Activated CD4-positive, alpha-beta T cell treated with anti-CD3 and anti-CD28 coated beads, Interleukin-2, Interleukin-4, amounts not matched to agents 100 ng/mL and 50 ng/mL, durations not matched to agents 16 hours and 8 hours (primary cell): ENCODE measurements at places on chromosomes 6 and 20.
A peak's percentile ranks its signal among the peaks of the same experiment; 100 is the strongest.

GRCh38 chr20:64149141-64149540, 15.1 kb upstream of the MYT1 start:
- no peak for DNase-seq

DNA sequence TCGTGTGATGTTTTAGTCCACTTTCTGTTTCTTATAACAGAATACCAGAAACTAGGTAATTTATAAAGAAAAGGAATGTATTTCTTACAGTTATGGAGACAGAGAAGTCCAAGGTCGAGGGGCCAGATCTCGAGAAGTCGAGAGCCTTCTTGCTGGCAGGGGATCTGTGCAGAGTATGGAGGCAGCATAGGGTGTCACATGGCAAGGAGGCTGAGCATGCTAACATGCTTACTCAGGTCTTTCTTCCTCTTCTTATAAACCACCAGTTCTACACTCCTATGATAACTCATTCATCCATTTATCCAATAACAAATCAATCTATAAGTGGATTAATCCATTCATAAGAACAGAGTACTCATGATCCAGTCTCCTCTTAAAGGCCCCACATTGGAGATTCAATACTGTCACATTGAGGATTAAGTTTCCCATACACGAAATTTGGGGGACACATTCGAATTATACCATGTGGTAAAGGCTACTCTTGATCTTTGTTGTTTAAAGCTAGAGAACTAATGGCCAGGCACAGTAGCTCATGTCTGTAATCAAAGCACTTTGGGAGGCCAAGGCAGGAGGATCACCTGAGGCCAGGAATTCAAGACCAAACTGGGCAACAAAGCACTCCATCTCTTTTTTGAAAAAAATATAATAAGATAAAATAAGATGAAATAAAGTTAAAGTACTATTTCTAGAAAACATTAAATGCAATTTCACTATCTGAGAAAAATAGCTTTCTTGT, 2.1 kb downstream of the GOPC start:
- DNase-seq = peak; percentile 34

GRCh38 chr20:33020278-33021161, 10.9 kb upstream of the BPIFB6 start:
- no peak for DNase-seq

DNA sequence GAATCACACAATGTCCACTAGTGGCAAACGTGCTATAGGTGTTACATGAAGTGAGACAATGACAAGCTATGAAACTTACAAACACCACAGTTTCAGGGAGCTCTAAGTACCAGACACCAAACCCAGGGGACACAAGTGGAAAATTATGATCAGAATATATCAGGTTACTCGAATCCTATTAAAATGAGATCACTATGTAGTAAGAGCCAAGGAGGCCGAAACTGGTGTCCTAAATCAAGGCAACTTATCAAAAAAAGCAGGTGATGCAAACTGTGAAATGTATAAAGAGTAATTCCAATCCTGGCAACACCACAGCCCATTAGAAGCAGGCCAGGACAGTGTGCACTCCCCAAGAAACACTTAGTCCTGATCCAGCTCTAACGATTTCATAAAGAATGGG, 100.3 kb downstream of the ARHGAP18 start:
- DNase-seq = no peak

- peak; percentile 15 for DNase-seq
Observed at GRCh38 chr6:130029163-130029562, 10.8 kb downstream of the L3MBTL3 start.

- DNase-seq = no peak
Observed at GRCh38 chr6:140857739-140858380, 1274.9 kb upstream of the GJE1 start.

GRCh38 chr20:34175079-34175478, 63.0 kb upstream of the EIF2S2 start:
- DNase-seq = no peak

- no peak for DNase-seq
Observed at GRCh38 chr6:35128042-35128441, 13.1 kb downstream of the TCP11 start.

GRCh38 chr20:24573557-24573956, 104.1 kb downstream of the SYNDIG1 start:
- DNase-seq = no peak

DNA sequence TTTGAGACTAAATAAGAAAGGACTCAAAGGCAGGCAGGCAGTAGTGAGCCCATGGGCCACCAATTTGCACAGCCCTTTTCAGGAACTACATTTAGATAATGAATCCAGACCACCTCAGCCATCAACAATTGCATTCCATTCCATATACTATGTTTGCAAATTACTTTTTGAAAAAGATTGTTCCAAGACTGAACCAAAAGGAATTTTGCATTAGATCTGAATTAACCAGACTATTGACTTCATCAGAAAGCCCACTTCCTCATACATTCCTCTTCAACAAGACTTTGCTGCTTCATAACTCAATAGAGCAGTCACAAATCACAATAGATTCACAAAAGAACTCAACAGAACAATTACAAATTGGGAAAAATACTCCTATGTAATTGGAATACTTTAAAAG, 229.1 kb downstream of the SIM1 start:
- no peak for DNase-seq

DNA sequence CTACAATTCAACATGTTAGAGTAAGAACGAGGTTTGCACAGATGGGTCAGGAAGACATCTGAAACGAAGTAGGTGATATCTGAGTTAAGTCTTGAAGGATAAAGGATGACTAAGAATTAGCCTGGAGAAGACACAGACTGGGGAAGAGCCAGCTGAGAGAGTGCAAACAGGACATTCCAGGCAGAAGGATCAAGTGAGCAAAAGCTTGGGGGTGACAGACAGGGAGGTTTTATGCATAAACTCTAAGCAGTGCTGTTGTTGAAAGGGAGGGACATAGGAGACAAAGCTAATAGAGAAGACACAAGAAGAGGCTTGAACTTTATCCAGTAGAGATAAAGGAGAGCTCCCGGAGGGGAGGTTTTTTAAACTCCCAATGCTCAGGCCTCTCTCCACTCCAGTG, 15.0 kb upstream of the ETV7 start:
- no peak for DNase-seq

GRCh38 chr20:43536817-43537440, 21.9 kb upstream of the SGK2 start:
- DNase-seq = no peak

DNA sequence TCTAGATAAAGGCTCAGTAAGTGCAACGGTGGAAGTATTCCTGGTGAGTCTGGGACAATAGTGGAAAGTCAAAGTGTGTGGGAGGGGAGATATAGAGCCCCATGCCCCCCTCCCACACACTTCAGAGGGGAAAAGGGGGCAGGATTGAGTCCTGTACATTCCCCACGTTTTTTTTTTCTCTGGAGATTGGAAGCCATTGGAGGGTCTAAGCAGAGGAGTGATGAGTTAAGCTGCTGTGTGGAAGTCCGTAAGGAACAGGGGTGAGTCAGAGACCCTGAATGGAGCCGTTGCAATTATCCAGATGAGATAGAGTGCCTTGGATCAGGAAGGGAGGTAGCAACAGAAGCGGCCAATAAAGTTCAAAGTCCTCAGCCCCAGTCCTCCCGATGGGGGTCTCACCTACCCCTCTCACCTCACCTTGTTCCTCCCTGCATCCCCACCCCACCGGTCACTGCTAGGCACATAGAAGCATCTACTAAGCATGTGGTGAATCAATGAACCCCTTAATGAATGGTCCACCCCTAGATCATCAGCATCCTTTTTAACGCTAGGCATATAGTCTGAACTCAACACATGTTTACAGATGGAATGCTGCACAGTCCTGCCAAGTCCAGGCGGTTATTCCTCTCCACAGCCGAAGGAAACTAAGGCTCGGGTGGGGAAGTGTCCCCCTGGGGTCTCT, 662 bp upstream of the SLC9A8 start:
- no peak for DNase-seq
